Activated gamma-delta T cell (primary cell): ENCODE measurements at places on chromosomes 4 and X.

DNA sequence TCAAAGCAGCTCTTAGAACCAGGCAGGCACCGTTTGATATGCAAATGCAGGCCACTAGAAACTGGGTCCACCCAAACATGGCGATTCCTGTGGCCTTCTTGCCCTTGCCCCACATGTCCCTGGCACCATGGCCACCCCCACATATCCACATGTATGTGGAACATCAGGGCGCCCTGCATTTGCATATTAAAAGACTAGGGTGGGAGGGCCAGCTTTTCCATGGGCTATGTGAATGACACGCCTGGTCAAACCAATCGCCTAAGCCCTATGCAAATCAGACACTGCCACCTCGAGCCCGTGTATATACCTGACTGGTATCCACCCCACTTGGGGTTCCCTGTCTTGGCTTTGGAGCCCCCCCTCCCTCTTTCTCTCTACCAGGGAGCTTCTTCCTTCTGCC is 107.0 kb downstream of the ABLIM2 start:
- no peak for DNase-seq

DNA sequence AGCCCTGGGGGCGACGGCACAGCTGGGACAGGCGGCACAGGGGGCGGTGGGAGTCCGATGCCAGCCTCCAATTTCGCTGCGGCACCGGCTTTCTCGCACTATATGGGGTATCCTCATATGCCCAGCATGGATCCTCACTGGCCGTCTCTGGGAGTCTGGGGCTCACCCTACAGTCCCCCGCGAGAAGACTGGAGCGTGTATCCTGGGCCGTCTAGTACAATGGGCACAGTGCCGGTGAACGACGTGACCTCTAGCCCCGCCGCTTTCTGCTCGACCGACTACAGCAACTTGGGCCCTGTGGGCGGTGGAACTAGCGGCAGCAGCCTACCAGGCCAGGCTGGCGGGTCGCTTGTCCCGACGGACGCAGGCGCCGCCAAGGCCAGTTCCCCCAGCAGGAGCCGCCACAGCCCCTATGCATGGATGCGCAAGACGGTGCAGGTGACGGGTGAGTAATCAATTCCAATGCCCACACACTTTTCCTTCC is 500 bp downstream of the CDX4 start:
- DNase-seq = no peak

DNA sequence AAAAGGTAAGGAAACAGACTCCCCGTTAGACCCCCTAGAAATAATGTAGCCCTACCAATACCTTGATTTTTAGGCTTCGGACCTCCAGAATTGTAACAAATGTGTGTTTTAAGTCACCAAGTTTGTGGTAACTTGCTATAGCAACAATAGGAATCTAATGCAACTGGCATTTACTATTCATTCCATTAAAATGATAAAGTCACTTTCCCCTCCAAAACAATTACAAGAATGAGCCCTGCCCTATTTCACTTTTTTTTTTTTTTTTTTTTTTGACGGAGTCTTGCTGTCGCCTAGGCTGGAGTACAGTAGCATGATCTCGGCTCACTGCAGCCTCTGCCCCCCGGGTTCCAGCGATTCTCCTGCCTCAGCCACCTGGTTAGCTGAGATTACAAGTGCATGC is 3.5 kb upstream of the DDX60L start:
- no peak for DNase-seq

DNA sequence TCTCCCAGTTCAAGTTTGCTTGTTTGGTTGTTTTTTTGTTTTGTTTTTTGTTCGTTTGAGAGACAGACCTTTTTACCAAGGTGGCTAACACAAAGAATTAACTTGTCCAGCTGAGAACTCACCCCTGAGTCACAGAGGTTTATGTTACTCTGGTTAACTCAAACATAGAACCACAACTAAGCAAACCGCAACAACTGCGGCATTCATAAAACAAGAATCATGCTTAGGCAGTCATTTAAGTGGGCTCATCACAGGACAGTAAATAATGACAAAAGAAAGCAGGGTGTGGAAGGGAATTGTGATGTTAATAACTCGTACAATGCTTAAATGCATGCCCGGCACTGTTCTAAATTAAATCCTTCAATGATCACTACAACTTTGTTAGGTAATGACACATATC is 24.7 kb upstream of the IL13RA1 start:
- no peak for DNase-seq

- DNase-seq = no peak
Observed at GRCh38 chr4:116374815-116375214, 710.6 kb downstream of the TRAM1L1 start.

GRCh38 chr4:93657527-93657926 is 171.0 kb upstream of the ATOH1 start:
- DNase-seq = no peak

DNA sequence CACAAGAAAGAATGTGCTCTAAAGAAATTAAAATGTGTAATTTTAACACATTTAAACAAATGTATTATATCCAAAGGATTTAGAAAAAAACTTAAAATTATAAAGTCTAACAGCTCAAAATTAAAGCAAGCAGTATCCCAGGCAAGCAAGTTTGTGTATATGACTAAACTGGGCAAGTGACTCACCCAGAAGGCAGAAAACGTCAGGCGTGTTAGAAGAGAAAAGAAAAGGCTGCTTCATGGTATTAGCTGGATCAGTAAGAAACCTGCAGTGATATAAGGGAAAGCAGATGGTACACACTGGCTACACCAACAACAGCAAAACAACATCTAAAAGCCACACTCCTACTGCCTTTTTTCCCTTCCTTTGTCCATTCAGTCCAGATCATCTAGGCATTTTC is 250.6 kb upstream of the NDST3 start:
- DNase-seq = no peak

- DNase-seq = no peak
Observed at GRCh38 chrX:72254816-72255215, 16.0 kb upstream of the ERCC6L start.

DNA sequence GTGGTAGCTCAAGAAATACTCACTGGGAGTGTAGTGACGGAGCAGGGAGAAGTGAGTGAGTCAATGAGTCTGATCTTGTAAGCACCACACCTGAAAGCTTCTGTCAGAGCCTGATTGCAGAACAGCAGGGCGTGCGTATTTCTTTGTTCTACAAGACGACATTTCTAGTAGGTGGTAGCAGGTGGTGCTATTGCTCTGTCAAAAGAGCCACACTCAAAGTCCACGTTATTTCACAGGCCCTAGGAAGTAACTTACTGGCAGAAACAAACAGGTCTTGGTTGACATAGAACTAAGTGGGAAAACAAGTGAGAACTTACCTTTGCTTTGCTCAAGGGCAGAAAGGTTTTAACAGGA is 46.4 kb upstream of the SPRY1 start:
- no peak for DNase-seq

- DNase-seq = no peak
Observed at GRCh38 chr4:175035905-175036304, 117.7 kb downstream of the ADAM29 start.

- no peak for DNase-seq
Observed at GRCh38 chrX:136816975-136817374, 36.2 kb upstream of the ARHGEF6 start.

- DNase-seq = no peak
Observed at GRCh38 chr4:157558016-157558415, 337.5 kb downstream of the GRIA2 start.

GRCh38 chr4:82050796-82051195 is 323.0 kb downstream of the HNRNPD start:
- DNase-seq = no peak

DNA sequence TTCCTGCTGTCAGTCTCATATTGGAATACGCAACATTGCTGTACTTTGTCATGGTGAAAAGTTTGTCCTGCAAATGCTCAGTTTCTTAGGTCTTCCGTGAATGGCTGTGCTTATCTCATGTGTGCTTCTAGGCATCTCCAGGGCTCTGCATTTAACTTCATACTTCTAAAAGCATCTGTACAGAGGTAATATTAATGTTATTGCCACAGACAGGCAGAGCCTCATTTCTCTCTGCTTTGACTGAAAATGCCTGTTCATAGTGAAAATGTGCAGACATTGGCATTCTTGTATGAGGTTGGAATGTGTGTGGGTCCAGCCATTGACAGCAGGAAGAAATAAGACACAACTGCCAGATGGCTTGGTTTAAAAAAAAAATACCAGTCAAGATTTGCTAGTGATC is 140.1 kb upstream of the TTC29 start:
- no peak for DNase-seq

- no peak for DNase-seq
Observed at GRCh38 chrX:46561824-46562657, 11.5 kb upstream of the CHST7 start.

GRCh38 chr4:86006057-86006456 is 353.8 kb downstream of the MAPK10 start:
- DNase-seq = no peak

GRCh38 chr4:1772853-1773538 is 20.1 kb upstream of the FGFR3 start:
- DNase-seq = no peak

DNA sequence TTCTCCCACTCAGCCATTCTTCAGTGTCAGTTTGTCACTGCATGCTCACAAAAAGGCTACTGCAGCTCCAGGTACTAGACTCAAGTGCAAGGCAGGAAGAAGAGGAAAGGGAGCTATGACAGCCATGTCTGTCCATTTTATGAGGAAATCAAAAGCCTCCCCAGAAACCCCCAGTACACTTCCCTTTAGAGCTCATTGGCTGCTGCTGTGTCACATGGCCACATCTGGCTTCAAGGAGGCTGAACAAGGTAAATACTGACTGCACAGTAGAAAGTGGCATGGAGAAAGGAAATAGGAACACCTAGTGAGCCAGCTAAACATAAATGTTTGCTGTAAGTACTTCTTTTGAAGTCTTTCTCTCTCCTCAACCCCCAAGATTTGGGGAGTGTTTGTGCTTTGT is 67.2 kb upstream of the FRAS1 start:
- no peak for DNase-seq

DNA sequence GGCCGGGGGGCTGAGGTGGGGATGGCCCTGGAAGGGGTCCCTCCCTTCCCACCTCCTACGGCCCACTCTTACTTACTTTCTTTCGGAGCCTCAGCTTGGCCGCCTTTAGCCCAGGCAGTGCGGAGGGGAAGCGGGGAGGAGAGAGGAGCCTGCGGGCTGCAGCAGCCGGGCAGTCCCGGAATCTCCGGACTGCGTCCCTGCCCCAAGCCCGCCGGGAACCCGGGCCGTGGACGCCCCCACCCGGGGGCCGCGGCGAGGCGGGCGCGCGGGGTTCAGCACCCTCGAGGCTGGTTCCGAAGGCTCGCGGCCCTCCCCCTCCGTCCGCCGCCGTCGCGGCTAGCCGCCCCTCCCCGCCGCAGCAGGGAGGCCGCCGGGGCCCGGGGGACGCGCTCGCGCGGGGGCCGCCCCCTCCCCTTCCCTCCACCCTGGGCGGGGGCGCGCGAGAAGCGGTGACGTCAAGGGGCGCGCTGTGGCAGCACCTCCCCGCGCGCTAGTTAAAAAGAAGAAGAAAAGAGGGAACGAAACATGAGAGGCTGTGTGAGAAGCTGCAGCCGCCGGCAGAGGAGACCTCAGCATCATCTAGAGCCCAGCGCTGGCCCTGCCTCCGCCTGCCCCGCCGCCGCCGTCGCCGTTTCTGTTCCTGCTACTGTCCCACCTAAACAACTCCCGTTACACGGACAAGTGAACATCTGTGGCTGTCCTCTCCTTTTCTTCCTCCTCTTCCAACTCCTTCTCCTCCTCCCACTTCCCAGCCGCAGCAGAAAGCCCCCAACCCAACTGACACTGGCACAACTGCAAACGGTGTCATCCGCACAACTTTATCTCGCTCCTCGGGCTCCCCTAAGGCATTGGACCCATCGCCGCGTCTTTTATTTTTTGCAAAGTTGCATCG is at the start of gene HHIP:
Gene HHIP (plus strand): TSS at position 526 of the 892 bp plus-strand sequence. CDS start 520 bp downstream, outside the sequence.
- peak; percentile 9 for DNase-seq

DNA sequence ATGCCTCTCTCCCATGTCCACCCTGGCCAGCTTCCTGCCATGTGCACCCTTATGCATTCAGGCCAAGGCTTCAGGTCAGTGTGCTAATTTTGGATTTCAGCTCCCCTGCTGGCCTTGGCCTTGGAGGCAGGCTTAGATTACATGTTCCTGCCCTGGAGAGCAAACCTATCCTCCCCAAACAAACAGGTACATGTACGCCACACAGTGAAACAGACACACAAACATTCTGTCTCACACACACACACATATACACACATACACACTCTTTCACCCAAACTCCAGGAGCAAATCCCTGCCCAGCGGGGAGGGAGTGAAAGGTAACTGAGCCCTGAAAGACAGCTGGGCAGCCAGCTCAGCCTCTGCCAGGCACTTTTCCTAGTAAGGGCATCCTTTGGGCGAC is 62.7 kb upstream of the ARHGAP36 start:
- no peak for DNase-seq

GRCh38 chr4:22688236-22688635 is 4.5 kb upstream of the GBA3 start:
- no peak for DNase-seq

- no peak for DNase-seq
Observed at GRCh38 chrX:2710041-2710840, 19.1 kb downstream of the CD99 start.

DNA sequence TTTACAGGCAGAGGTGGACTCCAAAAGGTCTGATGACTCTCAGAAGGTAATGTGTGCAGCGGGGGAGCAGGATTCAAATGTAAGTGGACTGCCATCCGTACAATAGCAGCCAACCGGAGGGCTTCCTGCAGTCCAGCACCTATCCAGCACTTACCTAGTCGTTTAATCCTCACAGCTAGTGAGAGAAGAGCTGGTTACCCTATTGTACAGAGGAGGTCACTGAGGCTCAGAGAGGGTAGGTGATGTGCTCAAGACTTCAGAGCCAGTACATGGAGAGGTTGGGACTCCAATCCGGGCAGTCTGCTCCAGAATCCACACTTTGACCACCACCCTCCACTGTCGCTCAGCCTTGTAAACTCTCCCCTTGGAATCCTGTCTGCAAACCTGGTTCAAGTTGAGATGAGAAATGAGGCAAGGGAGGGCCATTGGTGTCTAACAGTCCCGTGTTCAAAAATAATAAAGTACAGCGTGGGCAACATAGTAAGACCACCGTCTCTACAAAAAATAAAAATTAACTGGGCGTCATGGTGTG is 22.5 kb upstream of the JAKMIP1 start:
- DNase-seq = no peak

DNA sequence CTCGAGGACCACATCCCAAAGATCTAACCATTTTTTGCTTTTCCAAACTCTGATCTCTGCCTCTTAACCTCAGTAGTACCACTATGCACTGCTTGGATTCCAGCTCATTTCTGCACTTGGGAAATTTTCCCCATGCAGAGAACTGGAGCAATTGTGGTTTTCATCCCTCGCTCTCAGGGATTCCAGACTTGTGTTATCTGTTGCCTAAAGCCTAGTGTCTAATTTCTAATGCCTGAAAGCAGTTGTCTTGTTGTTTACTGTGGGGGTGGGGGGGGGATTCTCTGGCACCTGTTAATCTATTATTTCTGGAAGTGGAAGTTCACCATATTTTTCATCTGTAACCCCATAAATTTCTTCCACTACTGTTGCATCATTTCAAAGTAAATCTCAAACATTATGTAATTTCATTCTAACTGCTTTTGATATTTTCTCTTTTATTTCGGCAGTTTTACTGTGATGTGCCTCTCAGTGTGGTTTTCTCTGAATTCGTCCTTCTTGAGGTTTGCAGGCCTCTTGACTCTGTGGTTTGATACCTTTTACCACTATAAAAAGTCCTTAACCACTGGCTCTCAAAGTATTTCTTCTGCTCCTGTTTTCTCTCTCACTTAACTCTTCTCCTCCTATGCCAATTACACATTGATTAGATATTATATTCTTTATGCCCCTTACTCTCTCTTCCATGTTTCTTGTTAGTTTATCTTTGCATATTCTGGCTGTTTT is 205.6 kb upstream of the EOLA2 start:
- no peak for DNase-seq
